ENCODE measurements at places on chromosomes 3 and 15.

- no peak for DNase-seq
Measured at GRCh38 chr15:72271895-72272212, 500 bp downstream of the PARP6 start.

GRCh38 chr3:104750581-104750980 lies 616.1 kb upstream of the ALCAM start:
- no peak for DNase-seq

- DNase-seq = no peak
Measured at GRCh38 chr15:80585544-80586018, 109.5 kb upstream of the ABHD17C start.

DNA sequence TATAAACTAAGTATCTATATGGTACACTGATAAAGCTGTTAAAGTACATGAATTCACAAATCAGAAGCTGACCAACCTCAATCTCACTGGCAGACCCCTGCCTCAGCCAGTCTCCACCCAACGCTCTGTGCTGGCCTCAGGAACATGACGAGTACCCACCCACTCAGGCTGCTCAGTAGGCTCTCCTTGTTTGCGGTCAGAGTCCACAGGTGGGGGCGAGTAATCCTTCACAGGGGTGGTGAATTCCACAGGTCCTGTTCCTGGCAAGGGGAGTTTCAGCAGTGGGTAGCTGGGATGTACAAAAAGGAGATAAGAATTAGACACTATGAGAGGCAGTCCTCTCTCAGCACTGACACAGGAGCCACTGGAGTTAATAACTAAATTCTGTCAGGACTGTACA lies 40.9 kb downstream of the SCAP start:
- DNase-seq = no peak

DNA sequence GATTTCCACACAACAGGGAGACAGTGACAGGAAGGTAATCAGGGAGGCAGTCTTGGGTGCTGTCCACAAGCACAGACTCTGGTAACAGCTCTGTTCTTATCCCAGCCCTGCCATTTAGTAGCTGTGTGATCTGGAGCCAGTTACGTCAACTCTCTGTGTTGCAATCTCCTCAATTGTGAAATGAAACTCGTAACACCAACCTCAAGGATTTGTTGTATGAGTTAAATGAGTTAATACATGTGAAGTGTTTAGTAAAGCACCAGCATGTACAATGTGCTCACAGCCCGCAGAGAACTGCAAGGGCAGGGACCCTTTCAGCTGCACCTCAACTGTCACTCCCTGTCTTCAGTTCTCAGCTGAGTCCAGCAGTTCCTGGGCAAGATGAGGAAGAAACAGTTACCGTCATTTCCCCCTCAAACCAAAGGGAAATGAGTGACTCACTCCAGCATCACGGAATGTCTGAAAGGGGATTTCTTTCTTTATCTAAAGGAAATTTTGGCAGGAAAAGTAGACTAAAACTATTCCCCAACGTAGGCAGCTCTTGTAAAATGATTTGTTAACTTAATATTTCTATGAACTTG lies 39.9 kb upstream of the MB21D2 start:
- no peak for DNase-seq

DNA sequence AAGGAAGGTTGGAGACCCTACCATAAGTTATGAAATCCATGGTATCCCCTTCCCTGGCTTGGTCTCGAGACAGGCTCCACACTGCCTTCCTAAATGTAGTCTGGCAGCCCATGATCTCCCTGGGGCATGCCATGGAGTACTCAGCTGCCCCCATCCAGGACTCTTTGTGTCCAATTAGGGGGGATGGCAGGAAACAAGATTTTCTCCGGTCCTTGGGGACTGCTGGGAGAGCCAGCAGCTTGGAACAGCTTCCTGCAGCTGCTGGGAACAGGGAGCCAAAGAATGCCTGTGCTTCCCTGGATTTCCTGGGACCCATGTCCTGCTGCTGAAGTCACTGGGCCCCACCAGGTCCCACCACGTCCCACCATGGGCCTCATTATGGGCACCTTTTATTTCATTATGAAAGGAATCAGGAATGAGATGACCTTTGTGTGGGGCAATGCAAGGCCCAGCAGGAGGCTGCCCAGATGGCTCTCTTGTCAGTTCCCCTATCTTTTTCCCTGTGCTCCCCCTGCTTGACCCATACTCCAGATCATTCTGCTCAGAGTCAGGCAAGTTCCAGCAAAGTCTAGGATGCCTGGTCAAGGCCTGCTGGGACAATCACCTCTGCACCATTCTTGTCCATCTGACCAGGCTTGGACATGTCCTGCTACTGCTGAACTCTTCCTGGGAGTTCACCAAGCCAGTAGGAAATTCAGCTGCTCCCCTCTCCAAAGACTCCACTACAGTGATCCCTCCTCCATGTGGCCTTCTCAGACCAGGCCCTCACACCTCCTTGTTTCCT lies 15.0 kb upstream of the DAG1 start:
- DNase-seq = no peak

DNA sequence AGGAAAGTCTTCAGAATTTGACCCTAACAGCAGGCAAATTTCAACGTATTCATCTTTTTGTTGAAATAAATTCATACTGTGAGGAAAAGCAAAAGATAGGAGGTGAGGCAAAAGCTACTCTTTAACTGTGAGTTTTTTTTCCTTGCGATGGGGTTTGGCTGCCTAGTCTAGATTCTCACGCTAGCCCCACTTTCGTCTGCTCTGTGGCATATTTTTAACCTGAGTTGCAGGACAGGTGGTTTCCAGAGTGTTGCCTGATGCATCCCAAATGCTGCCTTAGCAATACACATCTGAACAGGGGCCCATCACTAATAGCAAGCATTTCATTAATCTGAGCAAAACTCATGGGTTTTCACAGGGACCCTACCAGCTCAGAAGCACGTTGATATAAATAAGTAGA lies 11.7 kb downstream of the PSMA4 start:
- no peak for DNase-seq

DNA sequence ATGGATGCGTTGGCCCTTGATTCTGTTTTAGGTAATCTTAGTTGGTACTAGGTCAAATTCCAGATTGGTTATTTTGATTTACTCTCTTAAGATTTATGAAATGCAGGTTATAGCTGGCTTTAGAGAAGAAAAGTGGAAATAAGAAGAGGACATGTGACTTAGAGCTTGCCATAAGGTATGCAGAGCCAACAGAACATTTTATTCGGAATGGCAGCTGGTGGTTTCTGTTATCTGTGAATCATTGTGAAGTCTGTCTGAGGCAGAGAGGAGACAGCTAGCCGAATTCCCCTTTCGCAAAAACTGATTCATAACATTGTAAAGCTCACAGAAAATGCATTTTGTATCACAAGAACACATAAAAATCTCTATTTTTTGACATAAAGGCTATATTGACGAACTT lies 82.1 kb downstream of the FILIP1L start:
- no peak for DNase-seq

DNA sequence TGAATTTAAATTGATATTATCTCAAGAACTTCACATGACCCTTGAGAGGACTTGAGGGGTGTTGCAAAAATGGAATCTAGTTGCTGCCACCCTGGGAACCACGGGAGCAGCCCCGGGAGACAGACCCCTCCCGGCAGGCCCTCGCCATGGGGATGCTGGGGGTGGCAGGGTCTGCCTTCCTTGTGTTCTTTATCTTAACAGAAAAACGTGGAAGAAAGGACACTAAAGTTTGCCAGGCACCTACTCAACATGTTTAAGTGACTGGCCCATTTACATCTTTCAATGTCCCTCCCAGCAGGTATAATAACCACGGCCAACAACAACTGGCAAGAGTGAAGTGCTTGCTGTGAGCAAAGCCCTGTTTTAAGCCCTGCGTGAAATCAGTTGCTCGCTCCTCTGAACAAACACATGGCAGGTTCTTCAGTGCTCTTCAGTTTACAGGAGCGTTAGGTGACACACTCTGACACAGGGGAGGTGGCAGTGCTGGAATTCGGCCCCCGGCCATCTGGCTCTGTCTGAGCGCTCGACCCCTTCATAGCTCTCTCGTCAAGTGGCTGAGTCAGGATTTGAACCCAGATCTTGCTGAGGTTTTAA lies 112.5 kb downstream of the ASB7 start:
- DNase-seq = no peak

GRCh38 chr3:152779653-152780052 lies 55.3 kb upstream of the P2RY1 start:
- no peak for DNase-seq

DNA sequence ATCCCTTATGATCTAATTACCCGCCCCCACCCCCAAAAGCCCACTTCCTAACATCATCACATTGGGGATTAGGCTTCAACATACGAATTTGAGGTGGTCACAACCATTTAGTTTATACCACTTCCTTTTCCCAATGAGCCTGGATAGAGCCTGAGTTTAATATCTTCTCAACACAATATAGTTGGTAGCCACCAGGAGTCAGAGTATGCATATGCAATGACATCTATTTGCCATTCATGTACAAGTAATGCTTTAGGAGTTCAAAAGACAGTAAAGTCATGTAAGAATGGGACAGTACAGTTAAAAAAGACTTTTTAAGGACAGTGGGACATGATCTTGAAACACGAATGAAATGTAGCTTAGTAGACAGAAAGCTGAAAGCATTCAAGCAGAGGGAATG lies 172.4 kb downstream of the DCLK3 start:
- DNase-seq = no peak

- no peak for DNase-seq
Measured at GRCh38 chr3:109152320-109152719, 15.8 kb downstream of the C3orf85 start.

- DNase-seq = no peak
Measured at GRCh38 chr3:89622063-89622700, 514.8 kb downstream of the EPHA3 start.

DNA sequence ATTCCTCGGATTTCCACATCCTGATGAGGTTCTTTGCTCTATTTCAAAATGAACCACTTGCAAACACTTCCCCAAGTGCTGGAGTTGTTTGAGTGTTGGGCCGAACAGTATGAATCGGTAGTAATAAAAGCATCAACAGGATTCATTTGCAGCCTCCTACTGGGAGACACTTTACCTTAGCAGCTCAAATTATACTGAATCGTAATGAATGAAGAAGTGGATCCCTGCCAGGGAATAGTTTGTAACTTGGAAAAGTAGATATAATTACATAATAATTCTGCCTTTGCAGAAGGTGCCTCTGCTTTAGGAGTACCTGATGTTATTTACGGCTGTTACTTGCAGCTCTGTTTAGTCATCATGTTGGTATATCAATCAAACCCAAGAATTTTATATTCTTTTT lies 669.1 kb downstream of the CADM2 start:
- DNase-seq = no peak

DNA sequence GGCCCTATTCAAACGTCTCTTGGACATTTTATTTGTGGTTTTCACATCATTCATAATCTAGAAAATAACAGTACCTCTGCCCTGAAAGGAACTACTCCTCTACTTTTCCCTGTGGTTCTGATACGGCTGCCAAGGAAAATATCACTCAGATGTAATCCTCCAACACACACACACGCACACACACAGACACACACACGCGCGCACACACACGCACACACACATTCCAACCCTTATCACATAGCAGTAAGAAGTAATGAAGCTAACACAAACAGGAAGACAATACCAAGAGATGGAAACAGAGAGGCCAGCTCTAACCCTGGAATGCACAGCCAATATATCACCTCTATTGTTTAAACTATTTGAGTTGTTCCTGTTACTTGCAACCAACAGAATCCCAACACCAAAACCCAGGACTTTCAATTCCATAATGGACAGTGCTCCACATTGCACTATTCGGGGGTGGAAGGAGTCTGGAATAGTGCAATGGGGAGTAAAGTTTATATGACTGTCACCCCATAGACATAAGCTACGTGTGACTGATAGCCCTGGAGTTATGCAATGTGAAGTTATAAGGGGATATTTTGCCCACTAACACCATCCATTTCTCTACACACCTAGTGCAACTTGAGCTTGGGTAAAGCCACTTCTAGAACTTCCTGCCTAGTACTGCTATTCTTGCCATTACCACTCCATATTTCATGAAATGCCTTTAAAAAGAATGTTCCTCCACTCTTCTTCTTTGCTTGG lies 71.3 kb upstream of the FNDC3B start:
- no peak for DNase-seq

GRCh38 chr15:84643838-84644237 lies 10.2 kb downstream of the WDR73 start:
- DNase-seq = no peak

DNA sequence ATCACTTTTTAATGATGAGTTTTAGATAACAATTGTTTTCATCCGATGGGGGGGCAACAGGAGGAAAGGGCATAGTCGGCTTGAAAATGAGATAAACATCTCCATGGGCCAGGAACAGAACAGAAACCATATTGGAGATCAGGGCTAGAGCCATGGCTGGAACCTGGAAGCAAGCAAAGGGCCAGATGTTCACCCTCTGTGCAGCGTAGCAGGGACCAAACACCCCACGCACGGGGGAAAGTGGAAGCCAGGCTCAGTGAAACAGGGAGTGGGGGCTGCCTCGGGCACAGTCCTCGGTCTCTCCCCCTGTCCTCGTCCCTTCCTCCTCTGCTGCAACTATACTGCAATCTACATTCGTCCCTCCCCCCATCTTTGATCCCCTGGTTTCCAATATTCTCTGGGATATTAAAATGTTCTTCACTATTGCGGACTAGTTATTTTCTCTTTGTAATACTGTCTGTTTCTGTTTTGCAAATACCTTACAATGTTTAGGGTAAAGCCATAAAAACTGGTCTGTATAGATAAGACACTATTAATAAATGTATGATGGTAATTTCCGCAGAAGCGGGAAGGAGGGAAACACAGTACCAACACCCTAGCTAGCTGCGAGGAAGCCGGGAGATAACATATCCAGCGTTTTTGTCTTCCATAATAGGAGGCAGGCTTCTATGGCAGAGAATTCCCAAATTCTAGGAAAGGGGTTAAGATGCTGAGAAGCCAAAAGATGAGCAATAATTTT lies 121.5 kb downstream of the XXYLT1 start:
- no peak for DNase-seq

GRCh38 chr15:101175401-101175800 lies 76.4 kb downstream of the CHSY1 start:
- DNase-seq = no peak

DNA sequence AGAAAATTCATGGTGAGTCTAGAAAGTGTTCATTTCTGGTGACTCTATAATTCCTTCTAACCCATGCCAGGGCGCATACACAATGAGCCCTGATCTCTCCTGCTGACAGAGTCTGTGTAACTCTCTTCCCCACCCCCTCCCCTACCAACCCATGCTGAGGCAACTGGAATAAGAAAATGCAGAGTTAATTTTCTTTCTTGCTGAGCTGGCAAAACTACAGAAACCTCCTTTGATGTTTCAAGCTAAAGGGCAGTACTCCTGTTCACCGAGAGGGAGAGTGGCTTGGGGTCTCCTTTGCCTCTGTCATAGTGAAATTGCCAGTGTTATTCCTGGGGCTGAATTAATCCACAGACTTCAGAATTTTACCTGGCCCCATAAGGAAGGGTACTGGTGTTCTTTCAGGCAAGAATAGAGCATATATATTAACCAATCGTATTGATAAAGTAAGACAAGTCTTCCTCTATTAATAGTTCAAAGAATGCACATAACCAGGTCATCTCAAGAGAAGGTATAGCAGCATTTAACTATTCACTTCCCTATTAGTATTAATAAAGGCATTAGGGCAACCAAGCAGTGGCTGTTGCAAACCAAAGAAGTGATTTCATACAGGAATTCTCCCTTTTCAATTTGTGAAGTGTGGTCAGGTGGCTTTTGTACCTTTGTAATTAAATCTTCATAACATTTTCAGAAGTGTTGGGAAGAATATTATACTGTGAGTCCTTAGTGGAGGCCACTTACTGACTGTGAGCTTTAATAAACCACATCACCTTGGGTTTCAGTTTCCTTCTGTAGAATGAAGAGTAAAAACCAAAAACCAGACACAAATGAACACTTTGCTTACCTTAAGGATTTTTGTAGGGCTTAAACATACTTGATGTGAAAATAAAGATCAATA lies 4.1 kb downstream of the GAP43 start:
- no peak for DNase-seq

Measured in T follicular helper cell (primary cell).